ENCODE measurements at places on chromosomes 13 and 19.
A peak's percentile ranks its signal among the peaks of the same experiment; 100 is the strongest.

GRCh38 chr19:1025960-1026782 is at the start of gene CNN2:
CNN2 (plus strand) TSS chr19:1026608; CDS start chr19:1026662, 54 bp downstream.
- peak; percentile 42 for DNase-seq

DNA sequence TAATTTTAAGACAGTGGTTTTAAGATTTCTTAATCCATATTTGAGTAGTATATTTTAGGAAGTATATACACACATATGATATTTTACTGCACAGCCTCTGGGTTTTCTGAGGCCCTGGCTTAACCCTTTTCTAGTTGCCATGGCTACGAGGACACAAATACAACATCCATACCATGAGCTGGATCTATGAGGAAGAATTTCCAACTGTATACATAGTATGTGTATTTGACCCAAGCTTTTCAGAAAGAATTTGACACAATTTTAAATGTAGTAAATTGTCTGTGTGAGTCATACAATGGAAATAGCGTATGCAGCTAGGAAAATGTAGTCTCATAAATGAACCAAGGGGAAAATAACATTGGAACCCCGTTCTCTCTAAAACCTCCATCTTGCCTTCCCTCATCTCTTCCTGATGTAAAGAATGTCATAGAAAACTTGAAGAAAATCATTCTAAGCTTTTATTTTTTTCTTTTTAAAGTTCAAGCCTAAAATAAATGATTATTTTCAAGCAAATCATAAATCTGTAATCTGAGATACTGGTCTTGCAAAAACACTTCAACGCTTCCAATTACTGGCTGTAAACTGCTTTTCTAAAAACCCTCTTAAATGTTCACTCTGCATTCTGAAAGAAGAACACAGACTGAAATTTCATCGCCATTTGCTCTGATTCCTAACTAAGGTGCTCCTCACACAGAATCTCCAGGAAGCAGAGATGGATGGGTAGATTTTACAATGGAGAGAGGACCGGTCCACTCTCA is 172.4 kb downstream of the LACC1 start:
- DNase-seq: no peak

DNA sequence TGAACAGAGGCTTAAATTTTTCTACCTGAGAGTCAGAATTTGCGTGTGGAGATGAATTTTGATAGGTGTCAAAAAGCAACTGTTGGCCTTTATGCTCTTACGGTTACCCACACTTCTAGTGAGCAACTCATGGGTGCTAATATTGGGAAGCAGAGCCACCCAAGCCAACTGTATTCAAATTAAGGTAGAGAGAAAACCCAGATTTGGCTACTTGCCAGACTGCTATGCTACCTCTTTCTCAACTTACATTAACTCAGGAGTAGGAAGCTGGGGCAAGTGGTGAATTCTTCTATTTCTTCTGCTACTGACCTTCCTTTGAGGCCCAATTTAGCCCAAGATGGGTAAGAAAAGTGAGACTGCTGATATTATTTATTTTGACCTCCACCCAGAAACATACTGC is 83.9 kb downstream of the OLFM4 start:
- DNase-seq: no peak

DNA sequence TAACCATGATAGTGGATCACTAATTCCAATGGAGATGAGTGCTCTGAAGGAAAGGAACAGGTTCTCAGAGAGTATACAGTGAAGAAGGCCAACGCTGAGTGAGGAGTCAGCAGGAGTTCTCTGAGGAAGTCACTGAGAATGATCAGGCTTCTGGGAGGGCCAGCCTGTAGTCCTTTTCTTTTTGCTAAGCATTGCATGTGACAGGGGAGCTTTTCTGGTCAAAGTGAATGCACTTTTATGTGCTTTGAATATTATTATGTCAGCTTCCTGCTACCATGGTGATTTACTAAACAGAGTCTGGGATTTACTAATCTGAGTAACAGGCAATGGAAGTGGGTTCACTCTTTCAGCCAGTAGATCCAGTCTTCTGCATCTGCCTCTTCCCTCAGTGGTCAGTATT is 81.1 kb upstream of the SERP2 start:
- DNase-seq: no peak

DNA sequence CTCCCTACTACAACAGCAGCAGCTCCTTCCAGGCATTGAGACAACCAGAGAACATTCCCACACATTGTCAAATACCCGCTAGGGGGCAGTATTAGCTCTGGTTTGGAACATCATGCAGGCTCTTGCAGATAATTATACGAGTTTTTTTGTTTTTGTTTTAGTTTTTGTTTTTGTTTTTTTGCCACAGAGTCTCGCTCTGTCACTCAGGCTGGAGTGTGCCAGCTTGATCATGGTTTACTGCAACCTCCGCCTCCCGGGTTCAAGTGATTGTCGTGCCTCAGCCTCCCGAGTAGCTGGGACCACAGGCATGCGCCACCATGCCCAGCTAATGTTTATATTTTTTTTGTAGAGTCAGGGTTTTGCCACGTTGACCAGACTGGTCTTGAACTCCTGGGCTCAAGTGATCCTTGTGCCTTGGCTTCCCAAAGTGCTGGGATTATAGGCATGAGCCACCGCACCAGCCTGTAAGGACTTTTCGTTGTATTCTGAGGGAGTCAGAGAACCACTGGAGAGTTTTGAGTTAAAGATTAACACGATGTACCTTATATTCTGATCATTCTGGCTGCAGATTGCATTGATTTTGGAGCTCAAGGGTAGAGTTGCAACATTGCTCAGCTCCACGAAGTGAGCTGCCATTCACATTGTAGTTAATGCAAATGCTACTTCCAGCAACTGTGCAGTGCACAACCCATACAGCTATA is 41.7 kb upstream of the CEACAM20 start:
- peak; percentile 19 for DNase-seq

DNA sequence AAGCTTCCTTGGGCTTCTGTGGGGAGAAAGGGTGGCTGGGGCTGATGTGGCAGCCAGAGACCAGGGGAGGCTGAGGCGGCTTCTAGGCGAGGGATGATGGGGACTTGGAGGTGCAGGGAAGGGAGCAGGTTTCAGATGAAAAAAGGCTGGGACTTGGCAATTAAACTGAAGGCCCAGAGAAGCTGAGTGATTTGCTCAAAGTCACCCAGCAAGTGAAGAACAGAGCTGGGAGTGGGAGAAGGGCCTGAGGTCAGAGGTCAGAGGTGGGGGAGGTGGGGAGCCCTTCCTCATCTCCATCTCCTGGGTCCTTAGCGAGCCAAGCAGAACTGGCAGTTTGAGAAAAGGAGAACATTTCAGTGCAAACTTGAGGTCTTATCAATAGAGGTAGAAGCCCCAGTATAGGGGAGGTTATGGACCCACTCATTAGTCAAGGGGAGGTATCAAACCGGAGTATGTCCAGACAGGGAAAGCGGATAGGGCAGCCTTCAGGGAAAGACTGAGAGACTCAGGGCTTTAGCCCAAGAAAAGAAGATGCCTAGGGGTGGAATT is 49.6 kb upstream of the NFIC start:
- DNase-seq: no peak

GRCh38 chr13:99287551-99287950 is 19.6 kb downstream of the GPR183 start:
- no peak for DNase-seq

DNA sequence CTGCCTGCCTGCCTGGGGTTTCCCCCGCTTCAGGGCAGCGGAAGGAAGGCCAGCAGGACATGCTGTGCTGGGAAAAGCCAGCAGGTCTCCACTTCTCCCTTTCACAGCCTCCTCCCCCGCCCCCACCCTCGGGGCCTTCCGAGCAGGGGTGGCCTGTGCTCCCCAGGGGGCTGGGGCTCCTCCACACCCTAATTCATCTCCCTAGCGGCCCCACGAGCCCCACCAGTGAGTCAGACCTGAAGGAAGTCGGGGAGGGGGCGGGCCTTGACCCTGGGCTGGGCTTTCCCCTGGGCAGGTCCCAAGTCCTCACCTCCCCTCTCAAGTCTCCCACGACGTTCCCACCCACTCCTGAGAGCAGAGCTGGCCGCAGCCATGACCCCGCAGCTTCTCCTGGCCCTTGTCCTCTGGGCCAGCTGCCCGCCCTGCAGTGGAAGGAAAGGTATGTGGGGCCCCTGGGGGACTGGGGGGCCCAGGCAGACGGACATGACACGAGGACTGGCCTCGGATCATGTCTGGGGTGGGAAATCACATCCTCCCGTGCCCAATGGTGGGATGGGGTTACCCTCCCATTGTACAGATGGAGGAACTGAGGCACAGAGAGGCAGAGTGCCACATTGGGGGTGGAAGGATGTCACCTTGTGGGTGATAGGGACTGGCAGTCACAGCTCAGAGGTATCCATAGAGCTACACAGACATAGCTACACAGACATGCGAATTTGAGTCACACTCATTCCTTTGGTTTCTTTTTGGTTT is at the start of gene EBI3:
Gene EBI3, plus strand, starts transcription at position 345 of the 753 bp plus-strand sequence. Its CDS starts 28 bp downstream, at position 373.
- no peak for DNase-seq
